ENCODE measurements at places on chromosomes 5 and 9.

- DNase-seq, result no peak
Observed at GRCh38 chr5:1371218-1371971, 26.5 kb upstream of the CLPTM1L start.

- no peak for DNase-seq
Observed at GRCh38 chr5:177514541-177514940, 2.2 kb downstream of the DDX41 start.

DNA sequence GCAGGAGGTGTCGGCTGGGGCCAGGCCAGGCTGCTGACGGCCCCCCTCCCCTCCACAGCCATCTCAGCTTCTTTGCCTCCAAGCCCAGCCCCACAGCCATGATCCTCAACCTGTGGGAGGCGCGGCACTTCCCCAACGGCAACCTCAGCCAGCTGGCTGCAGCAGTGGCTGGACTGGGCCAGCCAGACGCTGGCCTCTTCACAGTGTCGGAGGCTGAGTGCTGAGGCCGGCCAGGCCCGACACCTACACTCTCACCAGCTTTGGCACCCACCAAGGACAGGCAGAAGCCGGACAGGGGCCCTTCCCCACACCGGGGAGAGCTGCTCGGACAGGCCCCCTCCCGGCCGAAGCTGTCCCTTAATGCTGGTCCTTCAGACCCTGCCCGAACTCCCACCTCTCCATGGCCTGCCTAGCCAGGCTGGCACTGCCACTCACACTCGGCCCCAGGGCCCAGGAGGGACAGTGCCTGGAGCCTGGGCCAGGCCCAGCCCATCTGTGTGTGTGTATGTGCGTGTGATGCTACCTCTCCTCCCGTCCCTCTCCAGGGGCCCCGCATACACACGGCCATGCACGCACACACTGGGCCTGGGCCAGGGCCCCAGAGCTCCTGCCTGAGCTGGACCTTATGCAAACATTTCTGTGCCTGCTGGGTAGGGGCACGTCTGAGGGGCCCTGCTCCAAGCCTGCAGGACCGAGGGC is 19.3 kb downstream of the HK3 start:
- DNase-seq, result no peak

DNA sequence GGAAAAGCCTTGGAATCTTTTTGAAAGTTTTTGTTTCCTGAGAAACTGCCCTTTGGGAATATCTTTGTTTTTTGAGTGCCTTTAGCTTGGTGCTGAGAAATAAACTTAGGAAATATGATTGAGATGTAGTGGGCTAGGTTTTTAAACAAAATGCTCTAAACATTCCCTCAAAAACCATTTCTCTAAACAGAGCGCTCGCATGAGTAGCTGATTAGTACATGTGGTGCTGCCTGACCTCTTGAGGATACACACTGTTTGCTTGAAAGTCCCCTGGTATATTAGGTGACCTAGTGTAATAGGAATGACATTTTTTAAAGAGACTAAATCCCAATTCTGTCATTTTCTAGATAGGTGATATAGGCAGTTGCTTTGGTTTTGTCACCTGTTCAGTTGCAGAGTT is 132.3 kb downstream of the ADAMTSL1 start:
- DNase-seq, result no peak

DNA sequence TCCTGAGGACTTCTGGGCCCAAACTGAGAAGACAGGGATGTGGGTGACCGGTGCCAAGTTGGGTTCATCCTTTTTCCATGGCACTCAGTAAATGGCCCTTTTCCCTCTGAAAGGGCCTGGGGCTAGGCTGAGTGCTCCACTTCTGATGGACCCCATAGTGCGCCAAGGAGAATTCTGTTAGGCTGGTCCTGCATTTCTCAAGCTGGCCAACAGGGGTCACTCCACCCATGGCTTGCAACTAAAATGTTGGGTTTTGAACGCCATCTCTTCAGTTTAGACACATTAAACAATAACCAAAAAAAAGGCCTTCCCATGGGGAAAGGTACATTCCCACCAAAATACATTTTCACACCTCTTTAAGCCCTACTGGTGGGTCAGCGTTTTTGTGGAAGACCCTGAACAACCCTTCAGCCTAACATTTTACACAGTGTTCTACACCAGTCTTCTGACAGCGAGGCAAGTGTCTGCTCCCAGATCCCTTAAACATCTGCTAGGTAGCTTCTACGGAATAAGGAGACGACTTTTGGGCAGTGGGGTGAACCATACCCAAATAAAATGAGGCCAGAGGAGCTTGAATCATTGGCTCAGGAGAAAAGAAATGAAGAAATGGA is 27.3 kb downstream of the CNTFR start:
- no peak for DNase-seq

DNA sequence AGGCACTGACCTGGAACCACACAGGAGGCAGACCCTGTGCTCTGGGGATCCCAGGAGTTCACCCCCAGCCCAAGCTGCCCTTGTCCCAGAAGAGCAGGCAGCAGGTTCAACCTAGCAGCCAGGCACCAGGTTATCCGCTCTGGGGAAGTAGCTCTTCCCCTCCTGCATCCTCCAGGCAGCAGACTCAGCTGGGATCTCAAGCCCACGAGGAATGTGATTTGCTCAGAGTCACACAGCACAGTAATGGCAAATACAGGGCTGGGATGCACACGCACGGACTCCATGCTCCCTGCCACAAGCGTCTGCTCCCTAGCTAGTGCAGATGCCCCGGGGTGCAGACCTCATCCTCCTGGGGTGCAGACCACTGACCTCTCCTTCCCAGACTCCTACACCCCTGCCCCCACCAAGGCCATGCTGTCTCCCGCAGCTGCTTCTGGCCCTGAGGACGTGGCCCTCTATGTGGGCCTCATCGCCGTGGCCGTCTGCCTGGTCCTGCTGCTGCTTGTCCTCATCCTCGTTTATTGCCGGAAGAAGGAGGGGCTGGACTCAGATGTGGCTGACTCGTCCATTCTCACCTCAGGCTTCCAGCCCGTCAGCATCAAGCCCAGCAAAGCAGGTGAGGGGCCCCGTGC is 25.5 kb downstream of the HK3 start:
- no peak for DNase-seq

GRCh38 chr9:37667706-37668105 is 17.0 kb downstream of the FRMPD1 start:
- DNase-seq, result no peak

DNA sequence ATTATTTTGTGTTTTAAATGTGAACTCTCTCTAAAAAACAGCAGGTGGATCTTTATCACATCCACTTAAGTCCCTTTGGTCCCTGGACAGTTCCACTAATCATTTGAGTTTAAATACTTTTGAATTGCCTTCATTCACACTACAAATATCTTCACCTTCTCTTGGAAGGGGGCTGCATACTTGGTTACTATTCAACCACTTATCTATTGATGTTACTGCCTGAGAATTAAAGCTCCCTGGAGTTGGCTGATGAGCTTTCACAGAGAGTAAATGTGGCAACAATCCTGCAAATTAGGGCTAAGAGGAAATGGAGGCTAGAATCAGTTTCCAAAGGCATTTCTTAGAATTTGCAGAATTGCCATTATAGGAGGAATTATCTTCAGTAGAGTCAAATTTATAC is 180.4 kb downstream of the ST8SIA4 start:
- no peak for DNase-seq

- no peak for DNase-seq
Observed at GRCh38 chr9:69012696-69013381, 1.1 kb downstream of the PRKACG start.

- DNase-seq, result no peak
Observed at GRCh38 chr5:72057816-72058215, 49.5 kb upstream of the MAP1B start.

- DNase-seq, result no peak
Observed at GRCh38 chr5:116382032-116382873, 192.4 kb downstream of the SEMA6A start.

- DNase-seq, result no peak
Observed at GRCh38 chr5:170310256-170310926, 12.8 kb upstream of the LCP2 start.

GRCh38 chr5:83026930-83027687 is 50.1 kb downstream of the TMEM167A start:
- DNase-seq, result no peak

DNA sequence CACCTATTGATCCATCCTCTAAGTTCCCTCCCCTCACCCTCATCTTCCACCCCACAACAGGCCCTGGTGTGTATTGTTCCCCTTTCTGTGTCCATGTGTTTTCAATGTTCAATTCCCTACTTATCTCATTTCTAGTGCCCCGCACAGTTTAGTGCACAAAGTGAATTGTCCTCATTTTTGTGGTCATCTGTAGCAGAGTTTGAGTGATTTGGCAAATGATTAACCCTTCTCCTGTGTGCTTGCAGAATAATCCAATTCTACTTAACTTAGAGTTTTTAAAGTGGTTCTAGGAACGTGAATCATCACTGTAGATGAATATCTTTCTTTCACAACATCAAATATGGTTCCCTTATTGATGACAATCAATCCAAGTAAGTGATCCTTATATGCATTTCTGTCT is 6.3 kb upstream of the HAPLN1 start:
- DNase-seq, result no peak

GRCh38 chr5:38250763-38251448 is 7.5 kb upstream of the EGFLAM start:
- no peak for DNase-seq

DNA sequence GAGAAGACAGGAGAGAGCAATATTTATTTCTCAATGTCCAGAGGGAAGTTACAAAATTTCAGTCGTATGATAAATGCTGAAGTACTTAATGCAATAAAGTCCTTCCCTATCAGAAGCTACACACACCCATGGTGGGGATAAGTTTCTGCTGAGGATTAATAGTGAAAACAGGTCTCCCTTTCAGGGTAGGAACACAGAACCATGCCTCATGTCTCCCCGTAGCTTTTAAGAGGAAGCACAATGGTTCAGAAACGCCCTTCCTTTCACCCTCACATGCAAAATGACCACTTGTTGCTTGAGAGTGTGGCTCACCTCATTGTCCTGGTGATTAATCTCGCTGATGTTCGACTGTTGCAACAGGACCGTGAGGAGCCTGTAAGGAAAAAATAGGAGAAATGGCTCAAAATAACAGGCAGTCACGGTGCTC is 73.6 kb downstream of the ANKRD55 start:
- no peak for DNase-seq

GRCh38 chr5:134446938-134447337 is 35.3 kb upstream of the CDKN2AIPNL start:
- no peak for DNase-seq

- DNase-seq, result no peak
Observed at GRCh38 chr5:32150366-32150765, 23.8 kb downstream of the GOLPH3 start.

- no peak for DNase-seq
Observed at GRCh38 chr5:178113841-178114324, 551 bp downstream of the N4BP3 start.

GRCh38 chr5:10334831-10335230 is 18.7 kb upstream of the MARCHF6 start:
- DNase-seq, result no peak

DNA sequence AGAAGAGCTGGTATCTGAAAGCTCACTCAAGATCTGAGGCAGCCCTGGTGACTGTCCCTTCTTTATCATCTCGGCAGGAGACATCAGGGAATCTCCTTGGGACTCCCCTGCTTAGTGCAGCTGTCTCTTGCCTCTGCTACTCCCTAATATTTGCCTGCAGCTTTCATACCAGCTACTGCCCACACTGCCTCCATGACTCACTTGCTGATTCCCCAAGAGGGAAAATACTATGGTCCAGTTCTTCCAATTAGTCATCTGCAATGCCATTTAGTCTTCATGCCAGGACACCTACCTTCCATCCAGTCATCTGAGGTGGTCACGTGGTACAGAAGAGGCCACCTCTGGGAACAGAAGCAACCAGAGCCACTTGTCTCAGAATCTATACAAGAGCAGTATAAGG is 270.8 kb downstream of the NTRK2 start:
- DNase-seq, result no peak

DNA sequence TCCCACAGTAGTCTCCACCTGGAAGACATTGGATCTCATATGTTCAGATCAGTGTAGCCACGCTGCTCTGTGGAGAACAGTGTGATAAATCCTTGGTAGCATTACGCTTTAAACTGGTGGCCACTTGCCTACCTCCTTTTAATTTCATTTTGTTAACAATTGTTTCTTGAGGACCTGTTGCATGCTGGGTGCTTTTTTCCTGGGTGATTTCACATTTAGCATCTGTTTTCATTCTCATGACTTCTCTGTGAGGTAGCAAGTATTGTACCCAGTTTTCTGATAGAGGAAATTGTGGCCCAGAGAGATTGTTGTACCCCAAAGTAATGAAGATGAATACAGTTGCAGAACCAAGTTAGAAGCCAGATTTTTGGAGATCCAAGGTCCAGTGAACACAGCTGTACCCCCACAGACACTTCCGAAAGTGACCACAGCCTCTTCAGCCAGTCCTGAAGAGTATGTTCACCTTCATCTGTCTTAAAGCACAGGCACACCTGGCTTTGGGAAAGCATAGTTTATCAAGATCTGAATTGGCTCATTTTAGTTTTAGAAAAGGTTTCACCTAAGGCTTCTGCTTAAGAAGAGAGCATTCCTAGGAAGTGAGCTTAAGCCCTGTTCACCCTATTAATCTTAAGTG is 75.2 kb downstream of the F2RL2 start:
- no peak for DNase-seq

GRCh38 chr5:165720901-165721300 is 2215.5 kb downstream of the MAT2B start:
- DNase-seq, result no peak

DNA sequence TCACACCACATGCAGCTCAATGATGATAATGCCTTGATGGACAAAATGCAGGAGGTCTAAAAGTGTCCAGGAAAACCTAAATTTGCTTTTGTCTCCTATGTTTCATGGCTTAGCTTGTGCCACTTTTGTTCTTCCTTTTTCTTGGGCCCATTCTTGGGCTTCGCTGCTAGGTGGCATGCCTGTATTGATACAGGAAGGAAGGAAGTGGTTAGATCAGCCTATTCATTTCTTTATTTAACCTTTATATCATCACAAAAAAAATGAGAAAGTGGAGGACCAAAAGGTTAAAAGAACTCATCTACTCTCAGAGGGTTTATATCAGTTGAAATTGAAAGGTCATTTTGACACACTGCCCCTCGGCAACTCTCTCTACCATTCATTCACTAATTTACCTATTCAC is 260.2 kb downstream of the ARHGAP26 start:
- no peak for DNase-seq

DNA sequence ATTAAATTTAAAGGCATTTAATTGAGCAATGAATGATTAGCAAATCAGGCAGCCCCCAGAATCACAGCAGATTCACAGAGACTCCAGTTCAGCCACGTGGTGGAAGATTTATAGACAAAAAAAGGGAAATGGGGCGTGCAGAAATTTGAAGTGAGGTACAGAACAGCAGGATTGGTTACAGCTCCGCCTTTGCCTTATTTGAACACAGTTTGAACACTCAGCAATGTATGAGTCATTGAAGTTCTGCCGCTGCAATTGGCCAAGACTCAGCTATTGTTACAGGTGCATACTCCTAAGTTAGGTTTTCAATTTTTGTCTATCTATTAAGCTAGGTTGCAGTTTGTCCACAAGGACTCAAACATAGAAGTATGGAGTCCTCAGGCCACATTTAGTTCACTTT is 157.7 kb upstream of the SLC12A2 start:
- no peak for DNase-seq
